Thymus (tissue), 14 donors: ENCODE measurements at places on chromosomes 6 and 20. TPM values are rescaled to one million over a fixed set of nuclear protein-coding genes. Genes with fewer than 3 reads are reported as not detected.

- no peak for DNase-seq
Observed at GRCh38 chr6:89134723-89135122, 11.1 kb upstream of the PM20D2 start.

The MEP1A gene
- 0.14 TPM for total RNA-seq

GRCh38 chr6:108630050-108630714, 69.5 kb downstream of the FOXO3 start:
- peak; percentile 55 for DNase-seq

GRCh38 chr6:38349795-38350194, 289.9 kb downstream of the BTBD9 start:
- no peak for DNase-seq

The ARMC12 gene
- 1.1 TPM for total RNA-seq

DNA sequence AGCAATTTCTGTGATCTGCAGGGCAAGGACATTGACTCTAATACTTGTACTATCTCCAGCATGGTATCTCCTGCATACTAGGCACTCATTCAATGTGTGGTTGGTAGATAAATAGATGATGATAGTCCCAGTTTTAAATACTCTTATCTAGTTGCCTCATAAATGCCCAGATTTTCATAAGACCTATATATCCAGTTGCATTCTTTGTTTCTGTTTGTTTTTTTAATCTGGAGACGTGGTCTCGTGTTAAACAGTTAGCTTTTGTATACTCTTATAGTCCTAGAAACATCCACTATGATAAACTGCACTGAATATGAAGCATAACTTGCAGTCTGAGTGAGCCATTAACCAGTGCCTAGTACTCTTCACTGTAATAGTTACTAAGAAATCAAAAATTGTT, 35.5 kb upstream of the SUMO4 start:
- DNase-seq, result no peak

DNA sequence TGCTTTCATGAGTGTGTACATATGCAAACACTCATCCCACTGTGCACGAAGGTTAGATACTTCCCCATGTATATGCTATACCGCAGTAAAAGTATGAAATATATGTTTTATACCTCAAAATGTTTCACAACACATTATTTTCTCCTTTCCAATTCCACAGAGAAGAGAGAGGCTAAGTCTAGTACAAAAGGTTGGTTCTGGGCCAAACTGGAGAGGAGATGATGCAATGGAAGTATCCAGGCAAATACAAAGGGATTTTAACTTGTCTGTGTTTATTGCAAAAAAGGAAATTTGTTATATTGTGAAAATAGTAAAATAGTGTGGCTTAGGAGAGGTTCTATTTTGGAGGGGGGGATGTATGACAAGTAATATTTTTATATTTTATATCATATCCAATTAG, 112.6 kb downstream of the PLCB1 start:
- DNase-seq, result no peak
